ENCODE measurements at places on chromosomes 5 and 9. TPM values are rescaled to one million over a fixed set of nuclear protein-coding genes. Genes with fewer than 3 reads are reported as not detected.

Gene ESM1
- polyA plus RNA-seq, result 11.5 TPM

Gene CPLANE1
- 35.2 TPM for polyA plus RNA-seq

Gene CKS2
- polyA plus RNA-seq, result 79.2 TPM

Gene FAM221B
- polyA plus RNA-seq, result not detected

Gene FBXW2
- polyA plus RNA-seq, result 39.9 TPM

Gene PRSS3
- polyA plus RNA-seq, result 0.78 TPM

Gene RLN2
- polyA plus RNA-seq, result 4.3 TPM

Gene FIBCD1
- 0.29 TPM for polyA plus RNA-seq

Gene SPATA31D4
- polyA plus RNA-seq, result not detected

Gene GHR
- polyA plus RNA-seq, result 22.8 TPM

Gene CER1
- polyA plus RNA-seq, result 1.8 TPM

Gene IL33
- polyA plus RNA-seq, result 14.1 TPM

Gene CSF1R
- polyA plus RNA-seq, result 16.9 TPM

Gene TTC16
- polyA plus RNA-seq, result 0.30 TPM

Gene CNTNAP3
- 7.6 TPM for polyA plus RNA-seq

Gene FGF18
- polyA plus RNA-seq, result 0.31 TPM

Gene POLR3G
- 1.4 TPM for polyA plus RNA-seq

Gene DOCK8
- 14.1 TPM for polyA plus RNA-seq

Gene SPEF2
- polyA plus RNA-seq, result 68.3 TPM

Gene CD72
- 3.4 TPM for polyA plus RNA-seq

Gene PPP1R26
- 39.2 TPM for polyA plus RNA-seq

Gene ZNF79
- polyA plus RNA-seq, result 7.1 TPM

Gene SPATA31E1
- polyA plus RNA-seq, result not detected

Gene CDH12
- 5.7 TPM for polyA plus RNA-seq

Gene CDHR2
- 22.6 TPM for polyA plus RNA-seq

Gene MLANA
- 0.98 TPM for polyA plus RNA-seq

Gene PCDHA7
- polyA plus RNA-seq, result 0.40 TPM

All from left renal cortex interstitium (tissue), 4 donors.